ENCODE measurements at places on chromosomes 1 and 21.

DNA sequence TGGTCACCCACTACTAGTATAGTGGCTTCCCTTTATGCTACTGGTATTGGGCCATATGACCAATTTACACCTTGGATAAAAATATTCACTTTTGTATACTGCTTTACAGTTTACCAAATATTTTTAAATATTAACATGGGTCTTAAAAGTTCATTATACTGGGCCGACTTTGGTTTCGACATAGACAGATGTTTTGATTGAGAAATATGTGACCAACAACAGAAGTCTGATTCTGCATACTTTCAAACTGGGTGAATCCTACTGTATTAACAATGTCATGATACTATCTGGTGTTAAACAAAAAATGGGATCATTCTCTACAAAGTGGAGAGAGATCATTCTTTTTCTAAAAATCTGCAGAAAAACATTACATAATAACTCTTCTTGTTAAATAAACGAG lies 134.8 kb downstream of the AKT3 start:
- DNase-seq = no peak

DNA sequence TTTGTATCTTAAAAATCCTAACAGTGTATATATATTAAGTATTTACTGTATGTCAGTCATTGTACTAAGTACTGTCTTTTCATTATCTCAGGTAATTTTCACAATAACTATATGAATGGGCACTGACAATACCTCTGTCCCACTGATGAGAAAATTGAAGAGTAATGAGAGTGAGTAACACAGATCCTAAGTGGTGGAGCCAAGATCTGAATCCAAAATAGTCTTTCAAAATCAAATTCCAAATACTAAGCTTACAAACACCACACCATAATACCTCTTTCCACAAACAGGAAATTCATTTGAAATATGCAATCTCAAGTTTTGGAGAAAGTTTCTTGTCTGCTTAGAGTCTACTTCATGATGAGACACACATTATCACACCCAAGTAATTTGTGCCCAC lies 105.9 kb upstream of the EDEM3 start:
- DNase-seq = no peak

DNA sequence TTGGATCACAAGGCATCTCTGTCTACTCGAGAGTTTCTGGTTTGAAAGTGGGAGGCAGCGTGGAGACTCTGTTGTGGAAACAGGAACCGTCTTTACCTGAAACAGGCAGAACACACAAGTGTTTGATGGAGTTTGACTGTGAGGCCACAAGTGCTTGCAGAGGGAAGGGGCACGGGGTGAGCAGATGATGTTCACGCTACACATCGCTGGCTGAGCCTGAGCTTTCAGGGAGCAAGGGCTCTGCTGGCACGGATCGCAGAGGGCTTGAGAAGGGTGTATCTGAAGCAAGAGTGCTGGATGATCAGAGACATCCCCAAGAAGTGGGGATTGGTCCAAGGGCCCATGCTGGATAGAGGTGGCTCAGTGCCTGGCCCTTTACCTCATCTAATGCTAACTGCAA lies 59.3 kb downstream of the IGSF21 start:
- no peak for DNase-seq

DNA sequence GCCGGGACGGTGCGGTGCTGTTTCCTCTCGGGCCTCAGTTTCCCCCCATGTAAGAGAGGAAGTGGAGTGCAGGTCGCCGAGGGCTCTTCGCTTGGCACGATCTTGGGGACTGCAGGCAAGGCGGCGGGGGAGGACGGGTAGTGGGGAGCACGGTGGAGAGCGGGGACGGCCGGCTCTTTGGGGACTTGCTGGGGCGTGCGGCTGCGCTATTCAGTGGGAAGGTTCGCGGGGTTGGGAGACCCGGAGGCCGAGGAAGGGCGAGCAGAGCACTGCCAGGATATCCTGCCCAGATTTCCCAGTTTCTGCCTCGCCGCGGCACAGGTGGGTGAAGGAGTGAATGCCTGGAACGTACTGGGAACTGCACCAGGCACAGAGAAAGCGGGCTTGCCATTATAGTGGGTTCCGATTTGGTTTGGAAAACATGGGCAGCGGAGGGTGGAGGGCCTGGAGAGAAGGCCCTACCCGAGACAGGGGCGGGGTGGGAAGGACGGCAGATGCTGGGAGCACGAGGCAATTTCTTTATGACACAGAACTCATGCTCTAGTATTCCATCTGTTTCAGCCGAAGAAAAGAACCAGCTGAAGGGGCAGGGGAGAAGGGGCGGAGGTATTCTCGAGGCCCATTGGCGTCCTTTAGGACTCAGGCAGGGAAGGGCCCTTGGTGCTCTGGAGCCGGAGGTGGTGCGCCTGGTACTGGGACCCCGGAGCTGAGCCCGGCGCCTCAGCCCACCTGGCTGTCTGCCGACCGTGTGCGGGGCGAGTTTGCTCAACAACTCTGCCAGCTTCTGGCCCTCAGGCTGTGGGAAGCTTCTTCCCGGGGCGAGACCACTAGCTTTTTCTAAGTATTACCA lies 960 bp downstream of the PCSK9 start:
- DNase-seq = no peak

DNA sequence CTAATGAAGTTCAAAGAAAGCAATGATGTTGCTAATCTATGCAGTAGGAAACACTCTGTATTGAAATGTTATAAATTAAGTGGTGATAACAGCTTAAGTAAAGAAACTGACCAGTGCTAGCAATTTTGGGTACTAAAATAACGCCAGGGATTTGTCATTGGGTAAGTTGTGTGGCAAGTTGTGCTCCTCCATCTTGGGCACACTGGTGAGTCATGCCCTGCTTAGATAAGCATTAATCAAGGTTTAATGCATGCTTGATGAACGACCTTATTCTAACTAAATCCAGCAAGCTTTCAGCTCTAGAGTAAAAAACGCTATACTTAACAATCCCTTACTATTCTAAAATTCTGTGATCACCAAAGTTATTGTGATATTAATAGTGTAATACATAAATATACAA lies 25.2 kb downstream of the VAMP4 start:
- DNase-seq = no peak

Data from hippocampal formation (tissue), 2 donors.